ENCODE measurements at places on chromosomes 4 and X.

DNA sequence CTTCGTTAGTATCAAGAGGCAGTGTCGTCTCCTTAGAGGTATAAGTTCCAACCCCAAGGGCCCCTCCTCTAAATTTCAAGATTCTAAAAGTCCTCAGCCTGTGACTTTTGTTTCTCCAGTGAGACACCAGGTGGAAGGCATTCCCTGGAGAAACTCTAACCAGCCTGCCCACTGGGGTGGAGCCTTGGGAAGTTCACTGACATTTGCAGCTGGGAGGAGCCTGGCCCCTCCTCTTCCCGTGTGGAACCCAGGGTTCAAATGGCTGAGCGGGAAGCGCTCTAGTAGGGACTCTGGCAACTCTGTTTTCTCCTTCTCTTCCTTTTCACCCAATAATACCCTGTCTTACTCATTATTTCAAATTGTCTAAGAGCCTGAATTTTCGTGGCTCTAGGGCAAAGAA lies 325.0 kb downstream of the TLL1 start:
- no peak for DNase-seq

DNA sequence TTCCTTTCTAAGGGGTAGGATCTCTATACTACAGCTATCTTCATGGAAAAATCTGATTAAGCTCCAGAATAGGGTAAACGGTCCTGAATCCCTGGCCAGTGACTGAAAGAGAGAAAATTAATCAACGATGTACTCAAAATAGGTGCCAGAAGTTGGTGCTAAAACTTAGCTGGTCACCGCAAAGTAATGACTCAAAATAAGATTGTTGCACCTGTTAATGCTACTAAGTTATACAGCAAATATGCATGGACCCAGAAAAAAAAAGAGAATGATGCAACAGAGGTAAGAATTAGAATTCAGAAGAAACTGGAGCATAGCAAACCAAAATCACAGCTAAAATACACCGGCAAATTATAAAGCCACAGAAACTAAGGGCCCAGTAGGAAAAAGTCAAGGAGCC lies 239.7 kb upstream of the FAM241A start:
- no peak for DNase-seq

DNA sequence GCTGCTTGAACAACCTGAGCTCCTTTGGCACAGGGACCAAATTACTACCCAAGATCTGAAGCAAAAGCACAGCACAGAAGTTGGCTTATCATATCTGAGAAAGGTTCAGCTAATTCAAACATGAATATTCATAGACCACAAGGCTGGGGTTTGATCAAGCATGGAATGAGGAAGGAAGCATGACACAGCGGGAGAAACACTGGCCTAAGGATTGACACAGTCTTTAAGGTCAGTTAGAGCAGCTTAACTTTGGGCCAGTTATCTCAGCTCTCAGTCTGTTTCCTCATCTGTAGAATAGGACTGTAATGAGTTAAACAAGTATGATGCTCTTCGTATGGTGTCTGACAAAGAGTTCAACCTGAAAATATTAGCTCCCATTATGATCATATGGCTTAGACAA lies 88.5 kb upstream of the CBR4 start:
- DNase-seq = no peak

- peak; percentile 15 for DNase-seq
Observed at GRCh38 chr4:80365928-80366327, 30.4 kb downstream of the CFAP299 start.

- DNase-seq = no peak
Observed at GRCh38 chr4:152784490-152785350, 5.0 kb downstream of the ARFIP1 start.

- DNase-seq = no peak
Observed at GRCh38 chr4:10061650-10062415, 40.5 kb upstream of the SLC2A9 start.

- no peak for DNase-seq
Observed at GRCh38 chr4:142615324-142615665, 230.8 kb downstream of the INPP4B start.

DNA sequence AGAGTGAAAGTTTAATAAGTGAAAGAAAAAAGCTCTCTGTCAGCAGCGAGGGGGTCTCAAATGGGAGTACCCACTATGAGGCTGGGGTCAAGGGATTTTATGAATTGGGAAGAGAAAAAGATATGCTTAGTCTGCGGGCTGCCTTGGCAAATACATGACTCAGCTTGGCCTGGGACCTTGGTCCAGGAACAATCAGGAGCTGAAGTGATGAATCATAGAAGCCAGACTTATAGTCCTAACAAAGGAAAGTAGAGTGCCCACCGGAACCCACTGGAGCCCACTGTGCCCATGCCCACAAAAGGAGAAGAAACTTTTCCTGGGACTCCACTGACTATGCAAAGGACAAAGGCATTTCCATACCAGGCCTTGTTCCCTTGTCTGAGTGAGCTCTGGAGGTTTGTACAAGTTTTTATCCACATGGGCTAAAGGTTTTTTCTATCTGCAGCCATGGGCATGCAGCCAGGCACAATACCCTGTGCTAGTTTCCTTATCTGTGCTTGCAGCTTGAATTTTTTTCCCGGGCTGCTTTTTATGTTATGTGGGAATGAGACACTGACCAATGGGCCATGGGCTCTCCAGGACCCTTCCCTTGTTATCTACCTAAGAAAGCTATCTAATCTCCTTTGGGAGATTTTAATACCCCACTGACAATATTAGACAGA lies 201.7 kb downstream of the FAM133A start:
- no peak for DNase-seq

- DNase-seq = no peak
Observed at GRCh38 chrX:13994536-13995080, 35.1 kb downstream of the GEMIN8 start.

- no peak for DNase-seq
Observed at GRCh38 chr4:130336585-130337217, 1240.7 kb downstream of the C4orf33 start.

DNA sequence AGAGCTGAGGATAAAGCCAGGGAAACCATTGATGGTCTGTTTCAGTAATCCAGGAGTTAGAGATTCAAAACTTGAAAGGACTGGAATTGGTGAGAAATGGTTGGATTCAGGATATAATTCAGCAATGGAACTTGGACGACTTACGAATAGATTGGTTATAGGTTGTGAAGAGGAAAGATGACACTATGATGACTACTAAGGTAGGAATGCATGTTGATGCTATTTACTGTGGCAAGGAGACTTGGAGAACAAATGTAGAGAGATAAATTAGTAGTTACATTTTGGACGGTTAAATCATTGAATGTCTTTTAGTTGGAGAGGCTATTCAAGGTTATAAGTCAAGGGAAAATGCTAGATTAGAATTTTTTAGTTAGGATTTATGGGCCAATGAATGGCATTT lies 365.4 kb upstream of the TECRL start:
- DNase-seq = no peak

DNA sequence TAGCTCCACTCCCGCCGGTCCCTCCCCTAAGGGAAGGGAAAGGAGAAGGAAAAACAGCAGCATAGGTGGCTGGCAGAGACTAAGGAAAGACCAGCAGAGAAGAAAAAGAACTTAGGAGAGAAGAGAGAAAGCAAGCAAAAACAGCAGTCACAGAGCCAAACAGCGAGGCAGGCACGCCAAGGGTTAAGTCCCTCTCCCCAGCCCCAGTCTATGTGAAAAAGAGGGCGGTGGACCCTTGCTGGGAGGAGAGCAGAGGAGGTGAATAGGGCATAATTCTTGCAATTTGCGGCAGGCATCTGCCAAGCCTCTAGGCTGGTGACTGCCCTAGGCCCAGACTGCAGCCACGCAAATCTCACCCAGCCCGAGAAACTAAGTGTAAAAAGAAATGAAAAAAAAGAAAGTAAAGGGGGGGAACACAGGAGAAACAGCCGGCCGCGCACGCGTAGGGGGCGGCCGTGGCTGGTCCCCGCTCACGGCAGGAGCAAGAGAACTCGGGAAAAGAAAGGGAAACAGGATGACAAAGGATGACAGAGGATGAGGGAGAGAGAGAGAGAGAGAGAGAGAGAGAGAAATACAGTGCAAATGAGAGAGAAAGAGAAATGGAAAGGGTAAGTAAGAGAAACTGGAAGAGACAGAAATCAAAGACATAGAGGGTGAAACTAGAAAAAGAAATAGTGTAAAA lies 48.6 kb downstream of the MAGEA9 start:
- no peak for DNase-seq

GRCh38 chr4:84479663-84480062 lies 19.4 kb downstream of the NKX6-1 start:
- no peak for DNase-seq

GRCh38 chrX:55118574-55118973 lies 29.8 kb downstream of the PAGE2 start:
- no peak for DNase-seq

DNA sequence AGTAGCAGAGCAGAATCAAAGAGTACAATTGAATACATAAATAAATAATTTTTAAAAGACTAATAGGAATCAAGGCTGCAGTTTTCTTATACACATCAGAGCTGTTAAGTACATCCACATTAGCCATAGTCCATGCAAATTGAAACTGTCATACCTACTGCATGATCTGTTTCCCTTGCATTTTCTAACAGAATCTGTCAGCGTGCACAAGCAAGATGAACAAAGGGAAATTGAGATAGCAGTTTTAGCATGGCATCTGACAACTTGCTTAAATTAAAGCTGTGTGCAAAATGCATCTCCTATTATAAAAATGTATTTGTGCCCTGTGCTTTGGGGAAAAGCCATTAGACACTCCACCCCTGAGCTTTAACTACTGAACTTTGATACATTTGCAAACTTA lies 703.5 kb upstream of the GRID2 start:
- no peak for DNase-seq

GRCh38 chr4:177304094-177304493 lies 5.6 kb upstream of the NEIL3 start:
- DNase-seq = no peak

- DNase-seq = no peak
Observed at GRCh38 chr4:4439782-4440181, 52.9 kb downstream of the NSG1 start.

- no peak for DNase-seq
Observed at GRCh38 chr4:46819095-46819494, 90.0 kb downstream of the COX7B2 start.

DNA sequence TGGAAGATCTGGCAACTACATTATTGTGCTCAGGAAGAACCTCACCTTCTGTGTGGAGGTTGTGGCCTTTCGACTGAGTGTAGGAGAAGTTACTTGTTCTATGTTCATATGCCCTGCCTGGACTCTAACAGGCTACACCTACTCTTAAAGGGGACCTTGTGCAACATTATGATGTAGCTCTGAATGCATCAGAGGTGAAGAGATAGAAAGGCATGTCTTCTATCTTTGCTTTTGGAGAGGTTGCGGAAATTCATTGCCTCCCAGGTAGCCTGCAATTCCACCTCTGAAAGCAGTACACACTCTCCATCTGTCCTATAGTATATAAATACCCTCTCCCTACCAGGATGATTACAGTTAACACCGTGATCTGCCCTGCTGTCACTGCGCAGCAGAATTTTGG lies 7.1 kb upstream of the SLAIN2 start:
- DNase-seq = no peak

DNA sequence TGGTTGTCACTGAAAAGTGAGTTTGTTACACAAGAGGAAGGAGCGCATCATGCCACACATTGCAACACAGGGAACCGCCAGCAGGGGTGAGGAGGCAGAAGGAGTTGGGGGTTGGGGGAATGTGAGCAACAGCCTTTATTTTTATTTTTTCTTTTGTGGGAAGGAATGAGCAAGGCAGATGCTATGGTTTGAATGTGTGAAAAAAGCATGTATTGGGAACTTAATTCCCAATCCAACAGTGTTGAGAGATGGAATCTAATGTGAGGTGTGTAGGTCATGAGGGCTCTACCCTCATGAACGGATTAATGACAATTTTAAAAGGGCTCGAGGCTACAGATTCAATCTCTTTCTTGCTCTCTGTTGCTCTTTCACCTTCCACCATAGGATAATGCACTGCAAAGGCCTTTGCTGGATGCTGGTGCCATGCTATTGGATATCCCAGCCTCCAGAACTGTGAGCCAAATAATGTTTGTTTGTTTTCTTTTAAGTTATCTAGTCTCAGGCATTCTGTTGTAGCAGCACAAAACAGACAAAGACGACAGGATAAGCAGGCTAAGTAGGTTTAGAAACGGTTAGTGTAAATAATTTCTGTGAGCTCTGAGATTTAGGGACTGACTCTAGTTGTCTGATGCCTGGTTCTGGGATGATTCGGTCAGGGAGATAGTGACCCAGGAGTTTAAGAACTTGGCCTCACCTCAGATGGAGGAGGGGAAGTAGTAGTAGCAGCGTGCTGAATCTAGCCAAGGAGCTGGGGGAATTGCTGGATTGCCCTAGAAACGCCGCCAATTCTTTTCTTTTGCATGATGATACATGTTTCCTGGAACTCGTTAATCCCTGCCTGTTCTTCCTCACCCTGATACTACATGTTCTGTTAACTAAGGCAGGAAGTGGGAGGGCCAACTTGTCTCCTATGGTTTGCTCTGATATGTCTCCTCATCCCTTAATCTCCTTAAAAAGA lies 156.6 kb upstream of the CTSO start:
- DNase-seq = no peak

GRCh38 chr4:45596379-45597101 lies 527.3 kb downstream of the GABRG1 start:
- no peak for DNase-seq

DNA sequence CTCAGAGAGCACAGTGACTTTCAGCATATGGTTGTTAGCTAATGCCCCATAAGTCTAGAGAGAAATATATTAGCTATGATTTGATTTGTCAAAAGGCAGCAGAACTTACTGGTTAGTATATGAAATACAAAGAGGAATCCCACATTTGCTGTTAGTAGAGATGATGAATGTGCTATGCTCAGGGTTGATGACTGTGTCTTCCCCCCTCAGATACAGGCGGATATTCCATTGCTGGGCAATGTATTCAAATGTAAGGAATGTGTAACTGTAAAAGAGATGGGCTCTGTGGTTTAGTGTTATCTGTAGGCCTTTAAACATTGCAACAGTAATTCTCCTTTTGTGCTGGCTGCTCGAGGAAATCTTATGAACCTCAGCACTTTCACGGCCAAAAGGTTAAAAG lies 528.9 kb upstream of the ARX start:
- DNase-seq = no peak

DNA sequence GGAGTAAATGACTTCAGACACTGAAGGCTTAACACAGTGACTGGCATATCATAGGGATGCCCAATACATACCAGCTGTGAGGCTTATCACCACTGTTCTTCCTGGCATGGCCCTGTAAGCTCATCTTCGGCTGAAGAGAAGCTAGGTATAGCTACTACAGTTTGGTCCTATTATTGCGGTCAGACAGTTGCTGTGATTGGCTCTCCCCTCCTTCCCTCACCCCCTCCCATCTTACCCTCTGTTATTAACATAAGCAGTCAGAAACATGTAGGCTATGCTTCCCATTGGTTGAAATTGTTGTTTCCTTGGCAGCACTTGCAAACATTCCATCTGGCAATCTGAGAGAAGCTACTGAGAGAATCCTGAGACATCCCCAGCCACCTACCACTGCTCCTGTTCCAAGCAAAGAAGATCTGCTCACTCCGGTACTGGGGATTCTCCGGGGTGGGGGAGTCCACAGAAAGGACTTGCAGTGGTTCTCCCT lies at the start of gene AKAP14:
Gene AKAP14, plus strand, starts transcription at position 51 of the 484 bp plus-strand sequence. CDS start 7,331 bp downstream, outside the sequence.
- DNase-seq = no peak

Measured in NCI-H1105 (cell line).